ENCODE measurements at places on chromosomes 1 and 21.

DNA sequence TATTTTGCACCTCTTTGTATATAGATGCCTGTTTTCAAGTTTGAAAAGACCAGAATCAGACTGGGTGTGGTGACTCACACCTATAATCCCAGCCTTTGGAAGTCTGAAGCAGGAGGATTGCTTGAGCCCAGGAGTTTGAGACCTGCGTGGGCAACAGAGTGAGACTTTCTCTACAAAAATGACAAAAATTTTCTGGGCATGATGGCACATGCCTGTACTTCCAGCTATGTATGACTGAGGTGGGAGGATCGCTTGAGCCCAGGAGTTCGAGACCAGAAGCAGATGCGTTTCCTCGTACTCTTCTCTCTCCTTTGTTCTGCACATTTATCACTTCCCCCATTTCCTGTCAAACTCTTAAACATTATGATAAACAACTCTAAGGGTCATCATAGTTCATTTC lies 310.0 kb upstream of the SNX7 start:
- no peak for DNase-seq

GRCh38 chr1:219317762-219318353 lies 144.2 kb downstream of the LYPLAL1 start:
- DNase-seq, result no peak

DNA sequence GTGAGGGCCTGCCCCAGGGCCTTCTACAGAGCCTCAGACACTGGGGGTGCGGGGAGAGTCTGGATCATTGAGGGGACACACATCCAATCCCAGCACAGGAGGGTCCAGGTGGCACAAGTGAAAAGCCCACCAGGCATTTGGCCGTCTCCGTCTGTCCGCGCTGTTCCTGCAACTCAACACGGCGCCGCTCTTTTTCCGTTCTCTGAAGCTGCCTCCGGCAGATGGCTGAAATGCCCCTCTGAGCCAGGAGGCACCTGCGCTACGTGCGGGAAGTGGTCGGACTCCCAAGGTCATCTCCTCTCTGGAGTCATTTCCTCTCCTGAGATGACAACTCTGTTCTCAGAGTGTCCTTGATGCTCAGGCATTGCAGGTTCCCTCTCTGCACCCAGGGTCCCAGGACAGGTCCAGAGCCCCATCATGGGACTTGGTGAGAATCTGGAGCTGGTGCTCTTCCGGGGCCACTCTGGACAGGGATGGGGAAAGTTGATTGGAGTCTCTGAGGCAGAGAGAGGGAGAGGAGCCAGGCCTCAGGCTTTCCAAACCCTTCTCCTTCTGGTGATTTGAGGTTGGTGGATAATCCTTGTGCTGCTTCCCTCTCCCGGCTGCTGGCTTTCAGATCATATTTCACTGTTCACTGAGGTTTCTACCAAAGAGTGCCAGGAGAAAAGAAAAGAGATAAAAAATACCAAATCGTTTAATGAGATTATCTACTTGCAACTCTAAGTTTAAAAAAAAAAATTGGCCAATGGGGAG lies 14.0 kb upstream of the MIXL1 start:
- DNase-seq, result no peak

- DNase-seq, result no peak
These were observed 28.1 kb downstream of the RAP1A start for GRCh38 chr1:111647736-111648135.

GRCh38 chr1:163981500-163982030 lies 577.4 kb upstream of the PBX1 start:
- no peak for DNase-seq

Data from CD8-positive, alpha-beta memory T cell (primary cell).